ENCODE measurements at places on chromosomes 11 and 22. TPM values are rescaled to one million over a fixed set of nuclear protein-coding genes. Genes with fewer than 3 reads are reported as not detected.

TPH1 gene
- total RNA-seq: not detected

SLC22A9 gene
- total RNA-seq: not detected

OMP gene
- total RNA-seq: not detected

SH3BP1 gene
- total RNA-seq: 14.8 TPM

DNAJB13 gene
- total RNA-seq: 3.2 TPM

TP53AIP1 gene
- not detected for total RNA-seq

TAF1D gene
- 48.1 TPM for total RNA-seq

FLRT1 gene
- total RNA-seq: under 0.01 TPM

DMC1 gene
- total RNA-seq: 0.98 TPM

OR2AT4 gene
- total RNA-seq: not detected

TSPAN32 gene
- total RNA-seq: not detected

OR52A1 gene
- not detected for total RNA-seq

MS4A15 gene
- not detected for total RNA-seq

Data from mesangial cell (primary cell).